ENCODE measurements at places on chromosomes 13 and 19. TPM values are rescaled to one million over a fixed set of nuclear protein-coding genes. Genes with fewer than 3 reads are reported as not detected.

Gene IZUMO4
- 1.9 TPM for total RNA-seq

DNA sequence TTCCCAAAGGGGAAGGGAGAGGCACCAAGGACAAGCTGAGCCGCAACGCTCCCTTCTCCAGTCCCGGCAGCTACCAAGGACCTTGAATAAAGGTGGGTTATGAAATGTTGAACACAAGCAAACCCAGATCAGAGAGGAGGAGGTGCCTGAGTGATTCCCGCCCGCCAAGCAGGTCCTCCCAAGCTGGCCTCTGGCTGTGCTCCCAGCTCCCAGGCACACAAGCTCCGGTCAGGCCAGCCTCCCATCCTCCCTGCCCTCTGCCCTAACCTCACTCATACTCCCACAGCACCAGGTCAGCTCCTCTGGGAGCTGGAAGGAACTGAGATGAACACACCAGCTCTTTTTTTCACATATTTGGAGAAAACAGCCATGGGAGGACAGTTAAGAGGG, 3.7 kb downstream of the NAPA start:
- DNase-seq = no peak
- H3K36me3 ChIP-seq = peaks cover 7% of the 10 kb centered on the region
- H3K4me3 ChIP-seq = no peak overlapping the region
- H3K27me3 ChIP-seq = no peaks in the 10 kb centered on the region

- H3K4me3 ChIP-seq = no peak overlapping the region
- DNase-seq = no peak
- H3K27me3 ChIP-seq = peaks cover 6% of the 10 kb centered on the region
- H3K27ac ChIP-seq = no peak overlapping the region
- H3K4me1 ChIP-seq = peaks cover 11% of the 10 kb centered on the region
These were observed 3.4 kb downstream of the EBI3 start for GRCh38 chr19:4232614-4233281.

DNA sequence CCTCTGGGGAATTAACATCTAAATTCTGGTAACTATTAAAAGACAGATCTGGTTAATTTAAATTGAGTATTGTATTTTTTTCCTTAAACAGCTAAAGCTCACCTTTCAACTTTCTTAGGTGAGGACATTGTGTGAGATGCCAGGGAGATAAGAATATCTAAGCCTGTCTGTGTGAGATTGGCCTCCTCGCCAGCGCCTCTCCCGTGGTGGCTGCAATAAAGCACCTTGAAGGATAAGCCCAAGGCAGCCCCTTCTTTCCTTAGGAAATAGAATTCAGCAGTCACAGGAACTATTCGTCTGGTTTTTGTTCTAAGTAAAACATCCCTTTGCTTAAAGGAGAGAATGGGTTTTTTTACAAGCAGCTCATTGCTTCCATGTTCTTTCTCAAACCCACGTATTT, 24.6 kb downstream of the NAXD start:
- no peaks in the 10 kb centered on the region for H3K27me3 ChIP-seq
- peaks cover 8% of the 10 kb centered on the region for H3K4me1 ChIP-seq
- DNase-seq = no peak
- no peak overlapping the region for H3K27ac ChIP-seq
- H3K4me3 ChIP-seq = no peak overlapping the region
- H3K36me3 ChIP-seq = peaks cover 100% of the 10 kb centered on the region

- H3K4me3 ChIP-seq = no peak overlapping the region
- H3K36me3 ChIP-seq = no peaks in the 10 kb centered on the region
- H3K27me3 ChIP-seq = no peaks in the 10 kb centered on the region
- no peaks in the 10 kb centered on the region for H3K4me1 ChIP-seq
- H3K27ac ChIP-seq = no peak overlapping the region
- DNase-seq = no peak
These were observed 94.6 kb downstream of the CRYL1 start for GRCh38 chr13:20431080-20431479.

- no peak overlapping the region for H3K27ac ChIP-seq
- no peak for DNase-seq
- no peak overlapping the region for H3K4me3 ChIP-seq
- H3K36me3 ChIP-seq = no peaks in the 10 kb centered on the region
These were observed 4.1 kb downstream of the IGFL4 start for GRCh38 chr19:46036744-46037128.

Gene ZNF837
- total RNA-seq = 2.5 TPM

- H3K4me3 ChIP-seq = no peak overlapping the region
- no peak overlapping the region for H3K27ac ChIP-seq
- DNase-seq = no peak
- no peaks in the 10 kb centered on the region for H3K27me3 ChIP-seq
- H3K36me3 ChIP-seq = peaks cover 3% of the 10 kb centered on the region
These were observed 21.4 kb downstream of the LCP1 start for GRCh38 chr13:46160471-46161066.

- DNase-seq = no peak
- peaks cover 45% of the 10 kb centered on the region for H3K27me3 ChIP-seq
- H3K4me3 ChIP-seq = no peak overlapping the region
- H3K4me1 ChIP-seq = no peaks in the 10 kb centered on the region
- H3K27ac ChIP-seq = no peak overlapping the region
These were observed 2.7 kb downstream of the B3GNT3 start for GRCh38 chr19:17797424-17798201.

GRCh38 chr13:80141123-80141849, 199.6 kb downstream of the SPRY2 start:
- no peaks in the 10 kb centered on the region for H3K36me3 ChIP-seq
- DNase-seq = peak; percentile 57
- no peak overlapping the region for H3K4me3 ChIP-seq
- H3K27ac ChIP-seq = no peak overlapping the region
- no peaks in the 10 kb centered on the region for H3K27me3 ChIP-seq

- H3K4me1 ChIP-seq = no peaks in the 10 kb centered on the region
- no peak overlapping the region for H3K4me3 ChIP-seq
- no peaks in the 10 kb centered on the region for H3K36me3 ChIP-seq
- DNase-seq = no peak
- H3K27me3 ChIP-seq = peaks cover under 1% of the 10 kb centered on the region
- no peak overlapping the region for H3K27ac ChIP-seq
These were observed 15.3 kb downstream of the ATP7B start for GRCh38 chr13:51995677-51996551.

DNA sequence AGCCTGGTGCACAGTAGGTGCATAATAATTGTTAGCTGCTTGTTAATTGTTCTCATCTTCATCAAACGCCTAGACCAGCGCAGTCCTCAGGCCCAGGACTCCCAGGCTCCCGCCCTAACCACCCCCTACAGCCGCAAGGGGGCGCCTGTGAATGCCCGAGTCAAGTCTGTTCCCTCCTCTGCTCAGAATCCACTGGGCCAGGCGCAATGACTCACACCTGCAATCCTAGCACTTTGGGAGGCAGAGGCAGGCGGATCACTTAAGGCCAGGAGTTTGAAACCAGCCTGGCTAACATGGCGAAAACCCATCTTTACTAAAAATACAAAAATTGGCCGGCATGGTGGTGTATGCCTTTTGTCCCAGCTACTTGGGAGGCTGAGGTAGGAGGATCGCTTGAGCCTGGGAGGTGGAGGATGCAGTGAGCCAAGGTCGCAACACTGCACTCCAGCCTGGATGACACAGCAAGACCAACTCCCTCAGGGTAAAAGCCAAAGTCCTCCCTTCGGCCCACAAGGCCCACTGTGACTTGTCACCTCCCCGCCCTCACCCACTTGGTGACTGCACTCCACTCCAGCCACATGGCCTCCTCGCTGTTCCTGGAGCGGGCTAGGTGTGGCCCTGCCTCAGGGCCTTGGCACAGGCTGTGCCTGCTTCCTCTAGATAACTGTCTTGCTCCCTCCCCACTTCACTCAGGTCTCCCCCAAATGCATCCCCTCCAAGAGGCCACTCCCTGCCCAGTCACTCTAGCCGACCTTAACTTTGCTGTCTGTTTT, 9.1 kb downstream of the ZNF653 start:
- H3K36me3 ChIP-seq = peaks cover 16% of the 10 kb centered on the region
- no peak overlapping the region for H3K27ac ChIP-seq
- DNase-seq = peak; percentile 60
- no peak overlapping the region for H3K4me3 ChIP-seq

Gene CBY2
- total RNA-seq = not detected

DNA sequence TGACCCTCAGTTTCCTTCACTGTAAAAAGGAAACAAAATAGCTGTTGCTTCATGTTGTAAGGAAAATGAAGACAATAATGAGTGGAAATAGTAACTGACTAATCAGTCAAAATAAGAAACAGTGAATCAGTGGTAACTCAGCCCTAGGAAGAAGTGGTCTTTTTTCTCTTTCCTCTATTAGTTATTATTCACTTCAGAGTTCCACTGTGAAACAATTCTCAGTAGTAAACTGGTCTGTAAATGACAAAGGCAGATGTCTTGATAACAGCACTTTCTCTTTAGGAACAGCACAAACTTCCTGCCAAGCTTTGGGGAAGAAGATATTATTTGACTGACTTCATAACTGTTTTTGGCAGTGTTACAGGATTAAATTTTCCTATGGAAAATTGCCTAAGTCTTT, 600.5 kb upstream of the KLHL1 start:
- H3K36me3 ChIP-seq = no peaks in the 10 kb centered on the region
- DNase-seq = no peak
- H3K27me3 ChIP-seq = no peaks in the 10 kb centered on the region
- H3K4me3 ChIP-seq = no peak overlapping the region
- no peaks in the 10 kb centered on the region for H3K4me1 ChIP-seq

- H3K36me3 ChIP-seq = peaks cover 57% of the 10 kb centered on the region
- no peaks in the 10 kb centered on the region for H3K27me3 ChIP-seq
- no peak for DNase-seq
- H3K27ac ChIP-seq = no peak overlapping the region
These were observed 28.0 kb downstream of the PIAS4 start for GRCh38 chr19:4035582-4035981.

DNA sequence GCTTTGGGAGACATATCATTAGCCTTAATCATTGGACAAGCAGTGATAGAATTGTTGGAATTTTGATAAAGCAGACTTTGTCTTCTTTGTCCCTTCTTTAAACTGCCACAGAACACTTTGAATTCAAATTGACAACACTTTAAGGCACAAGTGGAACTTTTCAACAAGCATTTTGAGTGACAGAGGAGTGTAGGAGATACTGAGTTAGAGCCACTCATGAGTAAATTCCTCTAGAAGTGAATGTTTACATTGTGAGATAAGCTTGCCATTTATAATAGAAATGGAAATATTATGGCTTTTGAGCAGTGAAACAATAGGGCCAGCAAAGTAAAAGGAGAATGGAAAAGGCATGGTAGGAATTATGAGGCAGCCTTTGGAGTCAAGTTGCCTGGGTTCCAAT, 515.8 kb downstream of the SLITRK6 start:
- no peak overlapping the region for H3K27ac ChIP-seq
- H3K4me3 ChIP-seq = no peak overlapping the region
- H3K36me3 ChIP-seq = no peaks in the 10 kb centered on the region
- H3K4me1 ChIP-seq = peaks cover 21% of the 10 kb centered on the region
- H3K27me3 ChIP-seq = no peaks in the 10 kb centered on the region

DNA sequence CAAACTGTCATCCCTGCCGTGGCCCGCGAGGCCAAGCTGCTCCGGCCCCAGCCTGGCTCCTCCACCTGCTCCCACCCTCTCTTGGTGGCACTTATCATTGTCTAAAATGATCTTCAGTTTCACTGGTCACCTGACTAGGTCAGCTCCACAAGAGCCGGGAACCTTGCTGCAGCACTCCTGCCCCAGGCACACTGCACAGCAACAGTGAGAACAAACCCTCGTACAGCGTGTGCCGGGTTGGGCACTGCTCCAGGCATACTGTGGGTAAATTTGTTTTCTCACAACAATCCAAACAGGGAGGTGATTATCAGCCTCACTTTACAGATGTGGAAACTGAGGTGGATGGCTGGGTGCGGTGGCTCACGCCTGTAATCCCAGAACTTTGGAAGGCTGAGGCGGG, 8.9 kb downstream of the DEDD2 start:
- peaks cover 32% of the 10 kb centered on the region for H3K4me1 ChIP-seq
- peak overlapping the region; percentile 67 for H3K27ac ChIP-seq
- DNase-seq = no peak
- no peaks in the 10 kb centered on the region for H3K27me3 ChIP-seq
- H3K36me3 ChIP-seq = peaks cover 37% of the 10 kb centered on the region

Gene C19orf38
- total RNA-seq = not detected

DNA sequence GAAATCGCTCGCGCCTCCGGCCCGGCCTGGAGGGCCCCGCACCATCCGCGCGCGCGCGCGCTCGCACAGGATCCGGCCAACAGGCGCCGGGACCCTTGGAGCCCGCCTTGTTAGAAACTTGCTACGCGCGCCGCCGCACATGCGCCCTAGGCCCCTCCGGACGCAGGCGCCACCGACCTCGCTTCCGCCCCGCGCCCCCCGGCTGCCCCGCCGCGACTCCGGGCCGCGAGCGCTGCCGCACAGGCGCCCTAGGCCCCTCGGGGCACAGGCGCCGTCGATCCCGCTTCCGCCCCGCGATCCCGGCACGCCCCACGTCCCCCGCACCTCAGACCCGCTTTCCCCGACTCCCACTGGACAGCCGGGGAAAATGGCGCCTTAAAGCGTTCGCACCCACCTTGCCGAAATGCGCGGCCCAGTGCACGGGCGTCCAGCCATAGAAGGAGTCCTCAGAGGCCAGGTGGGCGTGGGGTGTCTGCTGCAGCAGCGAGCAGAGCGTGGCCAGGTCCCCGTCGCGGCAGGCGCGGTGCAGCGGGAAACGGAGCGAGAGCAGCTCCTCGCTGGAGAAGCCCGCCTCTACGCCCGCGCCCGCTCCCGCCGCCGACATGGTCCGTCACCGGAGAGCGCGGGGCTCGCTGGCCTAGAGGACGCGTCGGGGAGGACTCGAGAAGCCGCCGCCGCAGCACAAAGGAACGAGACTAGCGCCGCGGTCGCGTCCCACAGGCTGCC, 375 bp downstream of the ANKRD10 start:
- peaks cover 45% of the 10 kb centered on the region for H3K4me1 ChIP-seq
- H3K27ac ChIP-seq = peak overlapping the region; percentile 94

GRCh38 chr13:64397701-64398100, 2832.4 kb downstream of the PCDH9 start:
- H3K36me3 ChIP-seq = no peaks in the 10 kb centered on the region
- H3K4me1 ChIP-seq = no peaks in the 10 kb centered on the region
- no peaks in the 10 kb centered on the region for H3K27me3 ChIP-seq
- DNase-seq = peak; percentile 4
- H3K27ac ChIP-seq = no peak overlapping the region

Gene NLRP5
- total RNA-seq = not detected

DNA sequence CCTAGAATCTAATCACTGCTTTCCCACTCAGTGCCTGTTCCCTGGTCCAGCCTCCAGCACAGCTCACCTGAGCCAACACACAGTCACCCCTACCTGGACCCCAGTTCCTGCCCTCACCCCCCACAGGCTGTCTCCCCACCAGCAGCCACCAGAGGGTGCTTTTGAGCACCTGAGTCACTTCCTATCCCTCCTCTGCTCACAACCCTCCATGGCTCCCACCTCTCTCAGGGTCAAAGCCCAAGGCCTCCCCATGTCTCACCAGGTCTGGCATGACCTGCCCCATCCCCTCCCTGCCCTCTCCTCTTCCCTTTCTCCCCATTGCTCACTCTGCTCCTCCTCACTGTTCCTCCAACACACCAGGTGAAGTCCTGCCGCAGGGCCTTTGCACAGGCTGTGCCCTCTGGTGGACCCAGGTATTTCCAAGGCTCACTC, 7.1 kb upstream of the DPP9 start:
- no peak for DNase-seq
- H3K36me3 ChIP-seq = no peaks in the 10 kb centered on the region
- H3K27me3 ChIP-seq = no peaks in the 10 kb centered on the region
- H3K4me1 ChIP-seq = no peaks in the 10 kb centered on the region
- no peak overlapping the region for H3K4me3 ChIP-seq
